ENCODE measurements at places on chromosomes 7 and 10.

DNA sequence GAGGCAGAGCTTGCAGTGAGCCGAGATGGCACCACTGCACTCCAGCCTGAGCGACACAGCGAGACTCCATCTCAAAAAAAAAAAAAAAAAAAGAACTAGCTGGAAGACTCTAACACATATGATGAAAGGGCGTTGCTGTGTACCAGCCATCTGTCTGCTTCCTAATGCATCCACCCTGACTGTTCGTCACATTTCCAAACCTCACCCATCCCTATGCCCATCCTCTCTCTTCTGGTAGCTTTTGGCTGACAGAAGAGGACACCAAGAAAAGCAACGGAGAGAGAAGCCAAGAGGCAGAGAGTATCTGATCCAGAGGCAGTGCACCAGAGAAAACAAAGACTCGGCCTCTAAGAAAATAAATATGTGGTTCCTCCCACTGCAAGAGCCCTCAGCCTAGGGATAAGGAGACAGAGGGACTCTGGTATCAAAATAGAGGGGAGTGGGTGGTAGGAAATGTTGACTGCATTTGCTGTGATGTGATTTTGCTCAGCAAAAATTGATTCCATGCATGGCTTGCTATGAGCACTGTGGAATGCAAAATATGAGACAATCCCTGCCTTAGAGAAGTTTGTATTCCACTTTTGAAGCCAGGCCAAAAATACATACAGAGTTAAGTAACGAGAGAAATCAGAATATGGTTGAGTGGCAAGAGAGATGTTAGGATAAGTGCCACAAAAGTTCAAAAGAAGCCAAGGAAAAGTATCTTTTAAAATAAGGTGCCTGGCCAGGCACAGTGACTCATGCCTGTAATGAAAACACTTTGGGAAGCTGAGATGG lies 100.8 kb upstream of the STK17A start:
- no peak for DNase-seq

DNA sequence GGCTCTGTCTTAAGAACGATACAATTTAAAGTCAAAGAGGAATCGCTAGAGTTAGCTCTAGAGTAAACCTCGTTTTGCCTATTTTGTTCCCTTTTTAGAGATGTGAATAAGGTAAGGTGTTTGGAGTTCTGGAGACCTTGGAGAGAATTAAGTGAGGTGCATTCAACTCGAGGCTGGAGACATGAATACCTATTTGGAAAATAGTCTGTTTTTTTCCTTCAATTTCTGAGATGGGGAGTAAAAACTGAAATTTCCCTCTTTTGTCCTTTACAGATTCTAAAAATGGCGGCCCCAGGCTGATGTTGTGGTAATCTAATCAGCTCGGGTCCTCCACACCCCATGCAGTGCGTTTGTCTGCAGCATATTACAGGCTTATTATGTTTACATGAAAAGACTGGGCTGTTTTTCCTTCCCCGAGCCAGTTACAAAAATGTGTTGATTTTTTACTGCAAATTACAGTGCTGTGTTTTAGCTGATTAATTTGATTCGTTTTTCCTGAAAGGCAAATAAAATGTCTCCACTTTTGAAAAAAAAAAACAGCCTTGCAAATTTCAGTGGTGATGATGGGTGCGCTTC lies 1.5 kb downstream of the KMT2E start:
- DNase-seq = peak; percentile 40

GRCh38 chr10:110138197-110138812 lies 69.1 kb upstream of the MXI1 start:
- DNase-seq = no peak

DNA sequence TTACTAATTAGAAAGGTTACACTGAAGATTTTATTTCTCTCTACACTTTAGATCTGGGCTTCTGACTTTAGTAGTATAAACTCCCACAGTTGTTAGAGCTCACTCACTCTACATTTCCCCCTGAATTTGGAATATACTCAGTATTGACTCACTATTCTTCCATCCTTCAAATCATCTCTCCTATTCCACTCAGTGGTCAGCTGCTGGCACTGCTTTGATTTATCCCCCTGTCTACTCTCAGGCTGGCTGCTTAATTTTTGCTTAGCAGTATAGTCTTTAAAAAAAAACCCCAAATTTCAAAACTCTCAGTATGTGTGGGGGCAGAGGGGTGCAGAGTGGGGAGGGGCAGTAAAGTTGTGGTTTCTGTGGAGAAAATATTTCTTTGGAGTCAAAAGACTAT lies 68.9 kb downstream of the CDK6 start:
- no peak for DNase-seq

DNA sequence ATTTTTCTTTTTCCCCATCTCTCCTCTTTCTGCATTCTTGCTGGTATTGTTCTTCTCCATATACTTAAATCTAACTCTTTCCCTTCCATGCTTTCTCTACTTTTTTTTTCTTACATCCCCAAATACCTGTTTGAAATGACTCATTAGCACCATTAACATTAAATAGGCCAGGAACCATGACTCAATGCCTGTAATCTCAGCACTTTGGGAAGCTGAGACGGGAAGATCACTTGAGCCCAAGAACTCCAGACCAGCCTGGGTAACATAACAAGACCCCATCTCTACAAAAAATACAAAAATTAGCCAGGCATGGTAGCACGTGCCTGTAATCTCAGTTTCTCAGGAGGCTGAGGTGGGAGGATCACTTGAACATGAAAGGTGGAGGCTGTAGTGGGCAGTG lies 1026.8 kb downstream of the GATA3 start:
- DNase-seq = no peak

DNA sequence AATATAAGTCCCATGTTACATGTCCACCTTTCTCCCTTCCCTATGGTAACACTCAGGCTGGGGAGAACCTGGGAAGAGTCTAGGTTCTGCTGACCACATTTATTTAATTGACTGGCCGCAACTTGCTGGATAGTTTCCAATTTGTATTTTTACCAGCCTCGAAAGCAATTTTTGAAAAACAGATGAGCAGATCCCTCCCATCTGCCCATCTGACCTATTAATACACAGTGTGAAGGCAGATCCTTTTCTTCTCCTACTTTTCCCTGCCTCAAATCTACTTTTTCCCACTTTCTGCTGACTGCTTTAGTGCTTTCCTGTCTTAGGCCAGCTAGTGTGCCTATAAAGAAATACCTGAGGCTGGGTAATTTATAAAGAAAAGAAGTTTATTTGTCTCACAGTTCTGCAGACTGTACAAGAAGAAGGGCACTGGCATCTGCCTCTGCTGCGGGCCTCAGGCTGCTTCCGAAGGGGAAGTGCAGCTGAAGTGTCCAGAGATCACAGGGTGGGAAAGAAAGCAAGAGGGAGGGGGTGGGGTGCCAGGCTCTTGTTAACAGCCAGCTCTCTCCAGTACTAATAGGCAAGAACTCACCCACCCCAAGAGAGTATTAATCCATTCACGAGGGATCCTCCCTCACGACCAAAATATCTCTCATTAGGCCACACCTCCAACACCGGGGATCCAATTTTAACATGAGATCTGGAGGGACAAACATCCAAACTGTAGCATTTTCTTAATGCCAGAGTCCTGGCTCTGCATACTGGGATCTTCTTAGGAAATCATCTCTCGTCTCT lies 336.0 kb upstream of the IGFBP3 start:
- DNase-seq = no peak

DNA sequence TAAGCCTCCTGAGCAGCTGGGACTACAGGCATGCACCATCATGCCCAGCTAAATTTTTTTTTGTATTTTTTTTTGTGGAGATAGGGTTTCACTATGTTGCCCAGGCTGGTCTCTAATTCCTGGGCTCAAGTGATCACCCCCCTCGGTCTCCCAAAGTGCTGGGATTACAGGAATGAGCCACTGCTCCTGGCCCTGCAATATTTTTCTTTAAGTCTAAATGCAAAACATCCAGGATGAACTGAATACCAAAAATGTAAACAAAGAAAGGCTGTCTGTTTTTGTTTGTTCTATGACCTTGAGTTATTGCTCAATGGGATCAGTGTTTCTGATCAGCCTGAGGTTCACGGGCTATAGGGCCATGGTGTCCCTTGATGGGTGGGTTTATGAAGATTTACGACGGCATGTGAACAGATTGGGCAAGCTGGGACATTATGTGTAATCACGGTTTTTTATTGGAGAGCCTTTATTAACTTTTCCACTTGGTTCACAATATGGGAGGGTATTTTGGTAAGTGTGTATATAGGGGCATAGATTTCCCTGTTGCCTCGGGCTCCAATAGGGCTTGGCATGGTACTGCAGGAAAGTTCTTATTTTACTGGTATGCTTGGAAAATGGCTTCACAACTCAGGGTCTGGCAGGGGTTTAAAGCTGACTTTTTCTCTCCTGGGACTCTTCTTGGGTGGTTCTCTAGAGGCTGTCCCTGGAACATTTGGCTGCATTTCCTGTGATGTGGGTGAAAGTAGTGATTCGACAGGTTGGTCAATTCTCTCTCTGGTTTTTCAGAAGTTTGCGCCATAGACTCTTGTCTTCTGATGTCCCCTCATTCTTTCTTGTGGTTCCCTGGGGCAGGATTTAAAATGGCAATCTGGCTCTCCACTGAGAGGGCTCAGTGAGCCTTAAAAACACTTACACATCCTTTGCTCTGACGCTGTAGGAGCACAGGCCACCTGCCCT lies 41.6 kb downstream of the MRPS33 start:
- DNase-seq = no peak

DNA sequence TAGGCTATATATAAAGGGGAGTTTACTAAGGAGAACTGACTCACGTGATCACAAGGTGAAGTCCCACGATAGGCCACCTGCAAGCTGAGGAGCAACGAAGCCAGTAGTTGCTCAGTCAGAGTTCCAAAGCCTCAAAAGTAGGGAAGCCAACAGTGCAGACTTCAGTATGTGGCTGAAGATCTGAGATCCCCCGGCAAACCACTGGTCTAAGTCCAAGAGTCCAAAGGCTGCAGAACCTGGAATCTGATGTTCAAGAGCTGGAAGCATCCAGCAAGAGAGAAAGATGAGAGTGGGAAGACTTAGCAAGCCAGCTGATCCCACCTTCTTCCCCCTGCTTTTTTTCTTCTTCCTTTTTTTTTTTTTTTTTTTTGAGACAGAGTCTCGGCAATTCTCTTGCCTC lies 27.0 kb upstream of the GSDME start:
- DNase-seq = no peak

DNA sequence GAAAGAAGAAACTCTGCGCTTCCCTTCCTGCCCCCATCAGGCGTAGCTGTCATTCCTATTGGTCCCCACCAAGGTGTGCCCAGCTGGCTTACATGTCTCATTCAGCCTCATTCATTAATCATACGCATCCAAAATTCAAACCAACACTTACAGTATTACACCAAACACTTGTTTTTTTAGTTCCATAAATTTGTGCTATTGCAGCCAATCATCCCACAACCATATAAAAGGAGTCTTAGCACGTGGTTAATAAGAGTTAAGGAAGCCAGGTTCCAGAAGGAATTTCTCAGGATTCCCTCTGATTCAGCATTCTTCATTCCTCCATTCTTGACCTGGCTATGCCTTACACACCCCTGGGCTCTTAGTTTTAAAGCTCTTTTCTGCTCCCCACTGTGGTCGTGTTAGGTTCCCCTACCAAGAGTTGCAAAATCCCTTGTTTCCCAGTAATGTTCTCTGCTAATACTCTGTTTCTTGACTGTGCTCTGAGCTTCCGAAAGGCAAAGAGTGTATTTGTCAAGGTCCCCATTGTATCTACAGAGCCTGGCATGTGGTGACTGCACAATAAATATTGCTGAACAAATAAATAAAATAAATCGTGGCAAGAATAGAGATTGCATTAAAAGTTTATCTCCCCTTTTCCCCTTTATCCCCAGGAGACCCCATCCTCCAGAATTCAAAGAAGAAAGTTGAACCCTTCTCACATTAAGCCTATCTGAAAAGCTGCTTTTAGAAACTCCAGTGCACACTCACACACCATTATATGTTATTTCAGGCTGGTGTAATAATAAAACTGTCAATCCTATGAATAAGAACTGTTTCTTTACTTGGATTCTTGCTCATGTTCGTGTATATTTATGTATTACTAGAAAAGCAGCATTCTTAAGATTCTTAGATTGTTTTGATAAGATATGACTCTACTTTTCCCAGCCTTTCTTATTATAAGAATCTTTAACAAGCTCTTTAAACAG lies 514.4 kb downstream of the INHBA start:
- no peak for DNase-seq

GRCh38 chr7:47330561-47331178 lies 251.2 kb downstream of the TNS3 start:
- no peak for DNase-seq

GRCh38 chr10:71433768-71434744 lies 37.3 kb downstream of the CDH23 start:
- DNase-seq = no peak

DNA sequence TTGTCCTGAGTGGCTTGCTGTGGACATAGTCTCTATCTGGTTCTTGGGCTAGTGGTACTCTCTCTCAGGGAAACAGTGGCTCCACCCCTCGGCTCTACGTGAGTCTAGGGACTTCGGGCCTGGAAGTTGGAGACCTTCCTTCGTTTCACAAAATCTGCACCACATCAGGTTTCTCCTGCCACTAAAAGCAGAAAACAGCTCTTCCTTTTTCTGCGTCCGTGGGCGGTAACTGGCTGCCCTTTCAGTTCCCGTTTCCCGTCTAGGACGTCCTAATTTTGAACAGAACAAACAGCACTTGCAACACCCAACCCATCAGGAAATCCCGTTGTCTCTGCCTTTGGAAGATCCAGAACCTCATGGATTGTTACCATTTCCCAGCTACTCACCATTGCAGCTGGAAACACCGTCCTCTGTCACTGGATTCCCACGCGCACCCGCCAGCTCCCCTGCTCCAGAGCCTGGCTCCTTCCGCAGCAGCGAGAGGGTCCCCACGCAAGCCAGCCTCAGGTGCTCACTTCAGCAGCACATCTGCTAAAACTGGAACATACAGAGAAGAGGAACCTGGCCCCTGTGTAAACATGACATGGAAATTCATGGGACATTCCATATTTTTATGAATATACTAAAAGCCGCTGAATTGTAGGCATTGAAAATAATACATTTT lies 311.4 kb upstream of the AKR1E2 start:
- DNase-seq = no peak
